ENCODE measurements at places on chromosomes 5 and 9.

- H3K4me1 ChIP-seq, result no peaks in the 10 kb centered on the region
- no peaks in the 10 kb centered on the region for H3K27me3 ChIP-seq
- peak; percentile 9 for DNase-seq
- no peak overlapping the region for H3K27ac ChIP-seq
- H3K4me3 ChIP-seq, result no peak overlapping the region
Observed at GRCh38 chr5:134489227-134489944, 36.1 kb upstream of the JADE2 start.

- H3K4me3 ChIP-seq, result peak overlapping the region; percentile 96
- peaks cover 6% of the 10 kb centered on the region for H3K36me3 ChIP-seq
- no peaks in the 10 kb centered on the region for H3K27me3 ChIP-seq
- peaks cover 55% of the 10 kb centered on the region for H3K4me1 ChIP-seq
Observed at GRCh38 chr5:134003817-134004625, 754 bp downstream of the VDAC1 start.

GRCh38 chr9:91208837-91209236 lies 152.9 kb downstream of the AUH start:
- H3K27me3 ChIP-seq, result no peaks in the 10 kb centered on the region
- no peak for DNase-seq
- peaks cover 17% of the 10 kb centered on the region for H3K4me1 ChIP-seq
- H3K4me3 ChIP-seq, result no peak overlapping the region
- peaks cover 4% of the 10 kb centered on the region for H3K36me3 ChIP-seq

GRCh38 chr5:71600783-71601182 lies 13.6 kb downstream of the MCCC2 start:
- H3K36me3 ChIP-seq, result peaks cover 51% of the 10 kb centered on the region
- H3K27me3 ChIP-seq, result no peaks in the 10 kb centered on the region
- peak overlapping the region; percentile 41 for H3K27ac ChIP-seq
- H3K4me1 ChIP-seq, result peaks cover 23% of the 10 kb centered on the region
- no peak overlapping the region for H3K4me3 ChIP-seq

- DNase-seq, result no peak
- H3K27me3 ChIP-seq, result peaks cover 66% of the 10 kb centered on the region
- H3K4me3 ChIP-seq, result no peak overlapping the region
- no peak overlapping the region for H3K27ac ChIP-seq
Observed at GRCh38 chr5:1656271-1656975, 132.7 kb upstream of the LPCAT1 start.

- H3K4me1 ChIP-seq, result peaks cover 31% of the 10 kb centered on the region
- no peaks in the 10 kb centered on the region for H3K36me3 ChIP-seq
- H3K27ac ChIP-seq, result no peak overlapping the region
- H3K27me3 ChIP-seq, result peaks cover 65% of the 10 kb centered on the region
Observed at GRCh38 chr9:126702151-126703001, 88.6 kb downstream of the LMX1B start.

GRCh38 chr5:32753765-32754164 lies 42.6 kb downstream of the NPR3 start:
- H3K4me1 ChIP-seq, result no peaks in the 10 kb centered on the region
- no peak overlapping the region for H3K4me3 ChIP-seq
- H3K27ac ChIP-seq, result no peak overlapping the region
- DNase-seq, result no peak
- no peaks in the 10 kb centered on the region for H3K36me3 ChIP-seq
- no peaks in the 10 kb centered on the region for H3K27me3 ChIP-seq

GRCh38 chr5:177588413-177588909 lies 3.5 kb upstream of the TMED9 start:
- no peak for DNase-seq
- H3K4me1 ChIP-seq, result peaks cover 11% of the 10 kb centered on the region
- peaks cover under 1% of the 10 kb centered on the region for H3K36me3 ChIP-seq
- H3K4me3 ChIP-seq, result no peak overlapping the region
- no peak overlapping the region for H3K27ac ChIP-seq

DNA sequence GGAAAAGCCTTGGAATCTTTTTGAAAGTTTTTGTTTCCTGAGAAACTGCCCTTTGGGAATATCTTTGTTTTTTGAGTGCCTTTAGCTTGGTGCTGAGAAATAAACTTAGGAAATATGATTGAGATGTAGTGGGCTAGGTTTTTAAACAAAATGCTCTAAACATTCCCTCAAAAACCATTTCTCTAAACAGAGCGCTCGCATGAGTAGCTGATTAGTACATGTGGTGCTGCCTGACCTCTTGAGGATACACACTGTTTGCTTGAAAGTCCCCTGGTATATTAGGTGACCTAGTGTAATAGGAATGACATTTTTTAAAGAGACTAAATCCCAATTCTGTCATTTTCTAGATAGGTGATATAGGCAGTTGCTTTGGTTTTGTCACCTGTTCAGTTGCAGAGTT lies 132.3 kb downstream of the ADAMTSL1 start:
- H3K36me3 ChIP-seq, result no peaks in the 10 kb centered on the region
- H3K27me3 ChIP-seq, result no peaks in the 10 kb centered on the region
- peaks cover 10% of the 10 kb centered on the region for H3K4me1 ChIP-seq
- peak overlapping the region; percentile 20 for H3K27ac ChIP-seq

- peak overlapping the region; percentile 99 for H3K27ac ChIP-seq
- no peaks in the 10 kb centered on the region for H3K27me3 ChIP-seq
- peak overlapping the region; percentile 88 for H3K4me3 ChIP-seq
- DNase-seq, result peak; percentile 85
- H3K4me1 ChIP-seq, result peaks cover 38% of the 10 kb centered on the region
- H3K36me3 ChIP-seq, result no peaks in the 10 kb centered on the region
Observed at GRCh38 chr9:2015581-2016407, 647 bp downstream of the SMARCA2 start.

DNA sequence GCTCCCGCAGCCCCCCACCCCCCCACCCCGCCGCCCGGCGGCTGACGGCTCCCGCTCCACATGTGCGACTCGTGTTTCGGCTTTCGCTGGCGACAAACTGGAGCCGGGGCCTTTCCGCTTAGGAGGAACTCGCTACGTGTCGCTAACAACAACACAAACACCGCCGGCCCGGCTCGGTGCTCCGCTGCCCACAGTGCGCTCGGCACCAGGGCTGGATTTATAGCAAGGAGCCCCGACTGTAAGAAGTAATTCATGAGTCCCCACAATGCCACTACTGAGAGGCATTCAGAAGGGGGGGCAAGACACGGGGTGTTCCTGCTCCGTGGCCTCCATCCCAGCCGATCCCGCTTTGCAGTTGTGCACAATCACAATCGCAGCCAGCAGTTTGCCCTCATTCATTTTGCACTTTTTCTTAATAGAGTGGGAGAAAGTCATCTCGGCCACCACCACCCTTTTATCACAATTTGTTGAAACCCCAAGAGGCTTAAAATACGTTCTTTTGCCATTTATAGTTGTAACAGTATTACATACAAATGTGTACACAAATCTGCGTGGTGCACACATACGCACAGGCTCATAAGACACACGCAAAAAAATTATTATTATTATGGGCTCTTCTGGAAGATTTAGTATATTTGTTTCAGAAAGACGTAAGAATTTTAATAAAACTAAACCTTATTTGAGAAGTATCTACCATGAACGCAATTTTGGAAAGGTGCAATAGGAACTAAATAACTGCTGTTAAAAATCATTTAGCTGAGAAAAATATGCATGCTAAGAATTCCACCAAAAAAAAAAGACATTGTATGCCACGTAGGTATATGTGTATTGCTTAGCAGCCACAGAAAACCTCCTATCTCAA lies 48.1 kb downstream of the EBF1 start:
- H3K27ac ChIP-seq, result peak overlapping the region; percentile 87

DNA sequence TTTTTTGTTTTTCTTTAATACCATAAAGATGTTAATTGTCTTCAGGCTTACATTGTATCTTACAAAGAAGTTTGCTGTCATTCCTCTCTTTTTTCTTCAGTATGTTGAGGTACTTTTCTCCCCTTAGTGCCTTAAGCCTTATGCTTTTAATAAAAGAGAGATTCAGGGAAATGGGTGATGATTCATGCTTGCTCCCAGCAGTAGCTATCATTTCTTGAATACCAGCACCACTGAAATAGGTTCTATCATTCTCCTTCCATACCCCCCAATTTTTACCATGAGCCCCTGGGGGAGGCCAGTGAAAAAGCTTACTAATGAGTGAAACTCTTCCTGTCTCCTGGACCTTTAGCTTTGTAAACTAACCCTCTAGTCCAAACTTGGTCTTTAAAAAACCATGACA lies 165.0 kb downstream of the FBXL7 start:
- no peak overlapping the region for H3K27ac ChIP-seq
- peaks cover 4% of the 10 kb centered on the region for H3K4me1 ChIP-seq
